Vagina (tissue), 2 donors: ENCODE measurements at places on chromosomes 5 and 9. TPM values are rescaled to one million over a fixed set of nuclear protein-coding genes. Genes with fewer than 3 reads are reported as not detected.

The ELP1 gene
- total RNA-seq = 16.9 TPM

The UNC5A gene
- not detected for total RNA-seq

The HTR1A gene
- total RNA-seq = not detected

The GFI1B gene
- not detected for total RNA-seq

The GKAP1 gene
- total RNA-seq = 4.4 TPM

The PCDHGA2 gene
- total RNA-seq = 6.1 TPM

The SPINK7 gene
- 65.3 TPM for total RNA-seq

The BARX1 gene
- total RNA-seq = not detected

The TIMD4 gene
- not detected for total RNA-seq

The SLC46A2 gene
- not detected for total RNA-seq

The TMEM215 gene
- not detected for total RNA-seq

The HAVCR2 gene
- 4.4 TPM for total RNA-seq

The ANKRD18A gene
- 1.5 TPM for total RNA-seq

The FRMPD1 gene
- total RNA-seq = 0.98 TPM

The PCDHB9 gene
- total RNA-seq = 3.7 TPM

The MYOT gene
- 5.4 TPM for total RNA-seq
